Activated T-cell treated with anti-CD3 and anti-CD28 coated beads, Interleukin-2, amount 50 U/mL, for 1 hour (primary cell): ENCODE measurements at places on chromosomes 6 and 20.
A peak's percentile ranks its signal among the peaks of the same experiment; 100 is the strongest.

GRCh38 chr20:62880935-62881661 lies 19.5 kb upstream of the TCFL5 start:
- no peak for DNase-seq

DNA sequence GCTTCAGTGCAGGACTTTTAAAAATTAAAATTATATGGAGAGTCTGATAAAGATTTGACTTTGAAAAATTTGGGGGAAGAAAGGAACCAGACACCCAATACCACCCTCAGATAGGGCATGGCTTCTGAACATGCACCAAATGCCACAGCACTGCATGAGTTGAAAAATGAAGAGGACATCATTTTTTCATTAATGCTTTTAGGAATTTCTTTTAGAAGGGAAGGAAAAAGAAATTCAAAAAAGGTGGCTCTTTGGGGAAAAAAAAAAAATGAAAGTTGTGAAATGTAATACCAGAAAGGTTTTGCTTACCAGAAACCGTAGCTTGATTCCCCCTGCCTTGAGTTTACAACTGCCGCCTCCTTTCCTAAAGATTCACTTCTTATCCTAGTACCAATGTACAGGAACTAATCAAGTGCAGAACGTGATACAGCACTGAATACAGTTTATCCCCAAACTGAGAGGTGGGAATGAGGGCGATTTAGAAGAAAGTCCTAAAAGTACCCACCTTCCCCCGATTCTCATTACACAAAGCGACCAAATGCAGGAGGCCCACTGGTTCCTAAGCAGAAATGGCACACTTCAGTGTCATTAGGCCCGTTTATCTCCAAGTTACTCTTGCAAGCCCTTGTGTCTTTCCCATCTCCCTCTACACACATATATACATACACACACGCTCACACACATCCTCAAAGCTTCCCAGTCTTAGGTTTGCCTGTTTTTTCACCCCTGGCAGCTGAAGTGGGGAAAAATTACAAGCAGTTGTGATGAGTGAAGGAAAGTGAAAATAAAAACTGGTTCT lies 2.8 kb downstream of the PPP1R10 start:
- DNase-seq: no peak

DNA sequence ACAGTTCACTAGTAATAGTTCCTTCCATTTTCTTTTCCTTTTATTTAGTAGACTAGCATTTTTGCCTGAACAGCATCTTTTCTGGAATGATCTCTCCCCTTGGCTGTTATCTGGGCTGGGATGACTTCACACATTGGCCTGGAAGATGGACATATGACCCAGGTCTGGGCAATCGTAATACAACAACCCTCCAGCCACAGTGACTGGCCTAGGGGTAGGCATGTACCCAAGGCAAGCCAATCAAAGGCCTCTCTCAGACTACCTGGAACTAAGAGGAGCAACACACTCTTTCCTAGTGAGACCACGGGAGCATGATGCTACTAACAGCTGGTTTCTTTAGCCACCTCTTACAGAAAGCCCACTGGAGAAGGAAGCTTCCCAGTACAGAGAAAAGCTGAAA lies 252.2 kb downstream of the GMPR start:
- DNase-seq: no peak

- no peak for DNase-seq
Observed at GRCh38 chr6:96645106-96645505, 82.2 kb downstream of the FHL5 start.

- DNase-seq: peak; percentile 64
Observed at GRCh38 chr6:36755435-36756348, 58.1 kb downstream of the RAB44 start.

GRCh38 chr20:46541229-46541935 lies 9.1 kb downstream of the OCSTAMP start:
- no peak for DNase-seq

DNA sequence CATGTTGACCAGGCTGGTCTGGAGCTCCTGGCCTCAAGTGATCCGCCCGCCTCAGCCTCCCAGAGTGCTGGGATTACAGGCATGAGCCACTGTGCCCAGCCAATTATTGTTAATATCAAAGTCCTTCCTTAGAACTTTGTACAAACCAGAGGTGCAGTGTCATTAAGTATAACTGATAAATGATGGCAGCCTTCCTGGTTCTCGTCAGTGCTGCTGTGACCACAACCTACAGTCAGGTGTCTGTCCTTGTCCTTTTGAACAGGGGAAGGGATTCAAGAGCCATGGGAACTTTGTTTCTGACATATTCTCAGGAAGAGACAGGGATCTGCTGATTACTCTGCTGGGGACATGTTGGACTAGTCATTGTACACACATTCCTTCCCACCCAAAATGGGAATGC lies 103.2 kb upstream of the TIAM2 start:
- DNase-seq: no peak

GRCh38 chr6:38573801-38574395 lies 65.8 kb downstream of the BTBD9 start:
- no peak for DNase-seq

DNA sequence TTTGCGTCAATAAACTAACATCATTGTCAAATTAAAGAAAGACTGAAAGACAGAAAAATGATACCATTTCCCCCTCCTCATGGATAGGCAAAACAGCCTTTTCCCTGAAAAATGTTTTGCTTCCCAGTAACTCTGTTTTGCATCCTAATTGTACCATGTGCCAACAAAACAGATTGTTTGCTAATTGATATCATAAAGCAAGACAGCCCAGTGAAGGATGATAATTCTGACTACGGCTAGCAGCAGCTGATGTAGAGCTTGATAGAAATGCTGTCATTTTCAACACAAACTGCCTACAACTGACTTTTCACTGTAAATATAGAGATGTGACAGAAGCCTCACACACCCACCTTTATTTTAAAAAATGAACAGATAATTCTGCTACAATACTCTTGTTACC lies 1061.6 kb downstream of the HACE1 start:
- no peak for DNase-seq

- no peak for DNase-seq
Observed at GRCh38 chr6:100336876-100337275, 127.8 kb downstream of the SIM1 start.

DNA sequence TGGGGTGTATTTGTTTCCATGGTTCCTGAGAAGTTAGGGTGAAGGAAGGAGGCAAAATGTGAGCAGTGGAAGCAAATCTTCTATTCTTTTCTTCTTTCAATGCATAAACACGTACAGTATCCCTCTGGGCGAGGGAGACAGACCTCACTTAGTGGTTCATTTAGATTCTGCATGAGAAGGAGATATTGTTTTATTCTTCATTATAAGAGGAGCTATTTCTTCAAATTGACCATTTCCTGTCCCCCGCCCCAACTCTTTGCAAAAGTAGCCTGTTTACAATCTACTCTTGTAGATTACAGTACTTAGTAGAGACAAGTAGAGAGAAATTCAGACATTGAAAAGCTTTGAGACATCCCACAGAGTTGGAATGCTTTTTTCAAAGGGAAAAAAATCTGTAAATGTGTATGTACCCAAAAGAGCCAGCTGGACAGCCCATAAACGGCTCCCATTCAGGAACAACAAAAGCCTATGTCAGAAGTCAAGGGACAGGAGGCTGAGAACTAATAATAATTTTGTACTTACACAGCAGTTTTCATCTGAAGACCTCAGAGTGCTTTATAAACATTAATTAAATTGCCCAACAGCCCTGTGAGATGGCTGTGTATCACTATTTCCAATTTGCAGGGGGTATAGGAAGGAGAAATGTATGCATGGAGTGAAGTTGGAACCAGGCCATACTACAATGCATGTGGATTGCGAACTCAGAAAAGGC lies 23.9 kb downstream of the CD83 start:
- DNase-seq: no peak

DNA sequence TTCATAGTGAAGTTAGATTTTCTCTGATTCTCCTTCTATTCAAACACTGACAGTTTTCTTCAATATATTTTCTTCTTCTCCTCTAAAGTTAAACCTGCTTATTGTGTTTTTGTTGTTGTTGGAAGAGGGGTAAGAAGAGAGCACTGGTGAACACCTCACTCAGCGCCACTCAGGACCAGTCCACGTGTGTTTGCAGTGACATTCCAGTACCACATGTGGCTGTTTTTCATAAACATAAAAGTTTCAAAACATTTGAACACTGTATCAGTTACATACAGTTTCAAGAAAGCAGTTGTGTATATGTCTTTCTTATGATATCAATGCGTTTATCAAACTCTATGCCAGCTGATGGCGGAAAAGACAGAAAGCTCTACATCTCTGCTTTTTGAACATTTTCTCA lies 86.7 kb downstream of the HMGCLL1 start:
- DNase-seq: no peak

GRCh38 chr6:37938909-37939308 lies 119.4 kb downstream of the ZFAND3 start:
- DNase-seq: no peak

GRCh38 chr20:39829256-39829655 lies 859.8 kb downstream of the MAFB start:
- DNase-seq: no peak

DNA sequence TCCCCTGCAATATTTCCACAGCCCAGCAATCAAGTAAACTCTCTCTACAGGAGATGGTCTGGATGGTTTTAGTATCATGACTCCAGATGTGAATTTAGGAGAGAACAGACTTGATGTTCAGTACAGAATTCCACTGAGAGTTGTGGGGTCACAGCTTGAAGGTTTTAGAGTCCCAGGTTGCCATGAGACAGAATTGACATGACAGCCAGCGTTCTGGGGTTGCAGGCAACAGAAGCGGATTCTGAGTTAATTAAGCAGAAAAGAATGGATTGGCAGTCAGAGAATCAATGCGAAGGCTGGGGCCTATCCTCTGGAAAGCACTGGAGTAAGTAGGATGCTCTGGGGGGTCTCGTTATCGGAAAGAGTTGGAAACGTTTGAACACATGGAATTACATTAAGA lies 2.4 kb upstream of the KIAA1755 start:
- DNase-seq: no peak

GRCh38 chr20:25471020-25471419 lies 63.5 kb downstream of the GINS1 start:
- no peak for DNase-seq

DNA sequence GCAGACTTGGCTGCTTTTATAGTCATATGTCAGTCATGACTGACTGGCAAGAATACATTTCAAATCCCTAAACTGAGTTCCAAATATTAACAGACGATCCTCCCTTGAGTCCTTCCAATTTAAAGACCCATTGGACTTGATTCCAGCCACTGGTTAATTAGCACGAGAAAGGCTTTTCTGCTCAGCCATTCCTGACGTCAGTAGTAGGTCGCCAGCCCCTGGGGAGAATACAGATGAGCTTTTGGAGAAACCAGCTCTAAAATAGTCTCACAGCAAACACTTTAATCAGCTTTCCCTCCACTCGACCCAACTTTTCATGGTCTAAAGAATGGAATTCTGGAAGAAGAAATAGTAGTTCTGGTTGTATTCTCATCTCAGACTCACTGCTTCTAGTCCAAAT lies 91.6 kb downstream of the SLC22A3 start:
- DNase-seq: no peak

DNA sequence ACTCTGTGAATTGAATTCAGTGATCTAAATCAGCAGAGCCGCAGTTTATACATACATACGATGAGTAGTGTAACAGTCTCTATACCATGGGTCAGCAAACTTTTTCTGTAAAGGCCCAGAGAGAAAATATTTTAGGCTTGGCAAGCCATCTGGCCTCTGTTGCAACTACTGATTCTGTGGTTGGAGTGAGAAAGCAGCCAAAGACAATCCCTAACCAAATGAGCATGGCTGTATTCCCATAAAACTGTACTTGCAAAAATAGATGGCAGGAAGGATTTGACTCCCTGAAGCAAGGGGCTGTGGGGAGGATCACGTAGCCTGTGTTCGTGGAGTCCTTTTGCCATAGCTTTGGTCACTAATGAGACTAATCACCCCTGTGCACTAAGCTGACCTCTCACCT lies 17.9 kb upstream of the MOCS1 start:
- no peak for DNase-seq

DNA sequence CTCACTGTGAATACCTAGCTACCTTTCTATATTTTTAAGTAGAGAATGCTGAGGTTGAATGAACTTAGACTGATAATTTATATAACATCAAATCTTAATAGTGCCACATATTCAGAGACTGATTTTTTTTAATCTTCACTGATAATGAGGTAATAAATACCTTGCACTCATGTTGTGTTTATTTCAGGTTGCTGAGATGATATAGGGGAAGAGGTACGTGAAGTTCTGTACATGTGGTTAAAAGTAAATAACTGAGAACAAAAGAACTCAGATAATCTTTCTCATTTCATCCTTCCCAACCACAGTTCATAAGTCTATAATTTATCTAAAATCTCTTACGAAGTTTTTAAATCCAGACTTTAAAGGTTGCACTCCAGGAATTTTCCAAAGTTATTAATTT lies 6.4 kb downstream of the NHSL1 start:
- DNase-seq: no peak

DNA sequence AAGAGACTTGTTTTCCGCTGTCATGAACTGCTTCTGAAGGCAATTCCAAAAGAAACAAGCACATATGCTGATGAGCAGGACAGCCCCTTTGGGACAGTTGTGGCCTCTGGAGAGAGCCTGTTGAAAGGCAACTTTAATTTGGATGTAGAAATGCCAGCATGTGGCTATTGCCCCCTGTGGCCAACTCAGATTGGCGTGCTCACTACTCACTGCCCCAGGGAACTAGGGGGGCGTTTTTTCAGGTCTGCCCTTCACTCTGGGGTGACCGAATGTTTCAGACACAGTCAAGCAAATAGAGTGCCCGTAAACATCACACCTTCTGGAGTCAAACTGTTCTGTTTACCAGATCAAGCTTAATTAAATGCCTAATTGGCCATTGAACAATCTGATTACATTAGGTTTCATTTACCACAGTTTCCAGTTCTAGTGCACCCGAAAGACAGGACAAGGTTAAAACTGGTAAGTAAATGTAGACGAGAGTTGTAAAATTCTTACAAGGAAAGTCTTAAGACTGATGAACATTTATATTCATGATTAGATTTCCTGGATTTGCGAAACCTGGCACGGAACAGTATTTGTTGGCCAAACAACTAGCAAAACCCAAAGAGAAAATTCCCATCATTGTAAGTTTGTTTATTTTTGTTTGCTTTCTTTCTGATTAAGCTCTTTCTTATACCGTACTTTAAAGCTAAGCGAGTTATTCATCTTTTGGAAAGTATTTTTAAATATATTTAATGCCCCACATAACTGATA lies 75.9 kb upstream of the SYNJ2 start:
- no peak for DNase-seq

DNA sequence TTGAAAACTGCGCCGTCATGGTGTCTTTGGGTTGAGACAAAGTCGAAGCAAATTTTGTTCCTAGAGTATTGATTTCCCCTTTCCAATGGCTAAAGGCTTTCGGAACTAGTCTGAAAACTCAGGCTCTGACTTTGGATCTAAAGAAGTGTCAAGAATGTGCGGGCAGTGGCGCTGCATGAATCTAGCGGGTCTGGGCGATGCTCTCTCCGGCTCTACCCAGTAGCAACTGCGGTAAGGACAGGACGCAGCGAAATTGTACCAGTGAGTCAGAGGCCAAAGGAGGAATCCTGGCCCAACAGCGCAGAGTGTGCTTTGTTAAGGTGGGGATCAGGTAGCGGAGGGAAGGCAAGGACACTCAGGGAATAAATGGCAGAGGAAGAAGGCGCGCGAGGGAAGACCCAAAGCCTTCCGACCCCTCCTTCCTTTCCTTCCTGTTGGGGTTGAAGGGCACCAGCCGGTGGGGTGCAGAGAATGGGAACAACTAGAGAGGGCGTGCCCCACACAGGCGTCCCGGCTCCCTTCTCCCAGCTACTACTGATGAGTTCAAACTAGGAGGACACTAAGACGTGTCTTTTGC lies 32.1 kb downstream of the HLA-F start:
- DNase-seq: no peak

- no peak for DNase-seq
Observed at GRCh38 chr6:108359901-108360882, 65.3 kb downstream of the AFG1L start.

- no peak for DNase-seq
Observed at GRCh38 chr20:38219006-38219950, 41.3 kb downstream of the KIAA1755 start.
